Left ventricle myocardium inferior (tissue), 1 donor: ENCODE measurements at places on chromosomes 16 and 17. TPM values are rescaled to one million over a fixed set of nuclear protein-coding genes. Genes with fewer than 3 reads are reported as not detected.
A peak's percentile ranks its signal among the peaks of the same experiment; 100 is the strongest.

Gene SLC5A10
- not detected for total RNA-seq

Gene KRTAP9-4
- total RNA-seq = not detected

Gene BCAR1
- total RNA-seq = 82.8 TPM

DNA sequence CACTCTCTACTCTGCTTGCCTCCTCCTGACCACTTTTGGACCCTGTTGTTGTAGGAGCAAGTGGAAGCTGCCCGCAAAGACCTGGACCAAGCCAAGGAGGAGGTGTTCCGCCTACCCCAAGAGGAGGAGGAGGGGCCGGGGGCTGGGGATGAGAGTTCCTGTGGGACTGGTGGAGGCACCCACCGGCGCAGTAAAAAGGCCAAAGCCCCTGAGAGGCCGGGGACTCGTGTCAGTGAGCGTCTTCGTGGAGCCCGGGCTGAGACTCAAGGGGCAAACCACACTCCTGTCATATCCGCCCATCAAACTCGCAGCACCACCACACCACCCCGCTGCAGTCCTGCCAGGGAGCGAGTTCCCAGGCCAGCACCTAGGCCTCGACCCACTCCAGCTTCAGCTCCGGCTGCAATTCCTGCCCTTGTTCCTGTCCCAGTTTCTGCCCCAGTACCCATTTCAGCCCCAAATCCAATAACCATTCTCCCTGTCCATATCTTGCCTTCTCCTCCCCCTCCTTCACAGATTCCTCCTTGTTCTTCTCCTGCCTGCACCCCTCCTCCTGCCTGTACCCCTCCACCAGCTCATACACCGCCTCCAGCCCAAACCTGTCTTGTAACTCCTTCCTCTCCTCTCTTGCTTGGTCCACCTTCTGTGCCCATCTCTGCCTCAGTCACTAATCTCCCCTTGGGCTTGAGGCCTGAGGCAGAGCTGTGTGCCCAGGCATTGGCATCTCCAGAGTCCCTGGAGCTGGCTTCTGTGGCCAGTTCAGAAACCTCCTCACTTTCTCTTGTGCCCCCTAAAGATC, 11.0 kb upstream of the PHKG2 start:
- DNase-seq = no peak

DNA sequence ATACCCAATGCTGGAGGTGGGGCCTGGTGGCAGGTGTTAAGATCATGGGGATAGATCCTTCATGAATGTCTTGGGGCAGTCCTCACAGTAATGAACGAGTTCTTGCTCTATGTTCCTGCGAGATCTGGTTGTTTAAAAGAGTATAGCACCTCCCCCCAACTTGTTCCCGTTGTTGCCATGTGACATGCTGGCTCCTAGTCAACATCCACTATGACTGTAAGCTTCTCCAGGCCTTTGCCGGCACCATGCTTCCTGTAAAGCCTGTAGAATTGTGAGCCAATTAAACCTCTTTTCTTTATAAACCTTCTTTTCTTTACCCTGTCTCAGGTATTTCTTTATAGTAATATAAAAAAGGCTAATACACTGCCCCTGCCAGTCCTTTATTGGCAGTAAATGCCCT, 33.3 kb downstream of the RANBP10 start:
- DNase-seq = peak; percentile 23

DNA sequence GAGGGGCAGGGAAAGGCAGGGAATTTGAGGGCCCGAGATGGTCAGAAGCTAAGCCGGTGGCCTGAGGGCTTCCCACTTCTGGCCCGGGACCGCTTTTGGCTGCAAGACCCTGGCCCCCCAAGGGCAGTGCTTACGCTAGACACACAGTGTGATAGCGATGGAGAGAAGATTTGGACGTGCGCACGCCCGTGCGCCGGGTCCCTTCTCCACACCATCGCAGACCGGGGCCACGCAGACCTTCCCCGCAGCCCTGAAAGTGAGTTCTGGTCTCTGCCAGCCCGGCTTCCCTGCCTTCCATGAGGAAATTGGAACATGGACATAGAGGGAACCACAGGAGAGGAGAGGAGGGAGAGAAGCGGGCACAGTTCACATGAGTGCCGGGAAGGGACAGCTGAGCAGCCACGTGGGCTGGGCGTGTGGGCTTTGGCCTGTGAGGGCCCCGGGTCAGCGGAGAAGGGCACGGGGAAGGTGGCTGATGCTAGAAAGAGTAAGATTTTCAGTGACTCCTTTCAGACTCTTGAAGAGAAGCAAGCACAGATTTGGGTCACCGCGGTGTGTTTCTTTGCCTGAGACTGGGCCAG, 23.8 kb downstream of the ZFPM1 start:
- no peak for DNase-seq

DNA sequence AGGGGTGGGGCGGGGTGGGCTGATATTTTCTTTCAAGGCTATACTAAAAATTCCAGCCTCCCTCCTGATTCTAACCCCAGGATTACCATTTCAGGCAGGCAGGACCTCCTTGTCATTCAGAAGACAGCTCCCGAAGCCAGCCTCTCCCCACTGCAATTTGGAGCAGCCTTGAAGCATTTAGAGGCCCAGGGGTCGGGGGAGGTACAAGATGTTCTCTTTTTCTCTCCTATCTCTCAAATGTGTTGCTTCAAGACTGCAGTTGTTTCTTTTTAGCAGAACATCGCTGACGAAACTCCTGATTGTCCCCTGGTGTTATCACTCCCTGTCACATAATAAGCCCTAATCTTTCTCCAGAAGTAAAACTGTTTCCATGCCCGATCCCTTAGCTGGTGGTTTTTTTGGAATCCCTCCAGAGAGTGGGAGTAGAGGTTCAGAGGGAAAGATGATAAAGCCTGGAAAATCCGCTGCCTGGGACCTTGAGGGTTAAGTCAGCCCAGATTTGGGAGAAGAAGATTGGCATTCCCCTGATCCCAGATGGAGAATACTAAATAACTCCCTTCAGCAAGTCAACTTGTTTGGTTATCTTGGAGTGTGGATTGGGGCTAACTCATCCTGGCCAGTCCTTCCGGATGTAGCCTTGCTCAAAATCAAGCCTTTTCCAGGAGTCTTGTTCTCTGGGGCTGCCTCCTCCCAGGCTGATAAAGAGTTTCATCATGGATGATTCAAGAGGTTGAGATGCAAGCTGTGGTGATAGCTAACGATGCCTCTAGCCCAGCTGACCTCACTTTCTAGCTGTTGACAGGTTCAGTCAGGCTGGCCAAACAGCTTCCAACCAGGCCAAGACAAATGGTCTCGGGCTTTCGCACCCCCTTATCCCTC, 71.3 kb downstream of the SOX9 start:
- DNase-seq = peak; percentile 65

DNA sequence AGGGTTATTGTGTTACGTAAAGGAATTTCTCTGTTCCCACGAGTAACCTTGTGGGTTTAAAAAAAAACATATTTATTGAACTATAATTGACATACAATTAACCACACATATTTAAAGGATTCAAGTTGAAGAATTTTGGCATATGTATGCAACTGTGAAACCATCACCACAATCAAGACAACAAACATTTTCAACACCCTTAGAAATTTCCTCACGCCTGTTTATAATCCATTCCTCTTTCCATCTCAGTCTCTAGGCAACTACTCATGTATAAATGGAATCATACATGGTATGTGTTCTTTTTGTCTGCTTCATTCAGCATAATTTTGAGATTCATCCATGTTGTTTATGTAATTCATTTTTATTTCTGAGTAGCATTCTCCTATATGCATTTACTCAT, 104.0 kb downstream of the MRTFB start:
- no peak for DNase-seq

DNA sequence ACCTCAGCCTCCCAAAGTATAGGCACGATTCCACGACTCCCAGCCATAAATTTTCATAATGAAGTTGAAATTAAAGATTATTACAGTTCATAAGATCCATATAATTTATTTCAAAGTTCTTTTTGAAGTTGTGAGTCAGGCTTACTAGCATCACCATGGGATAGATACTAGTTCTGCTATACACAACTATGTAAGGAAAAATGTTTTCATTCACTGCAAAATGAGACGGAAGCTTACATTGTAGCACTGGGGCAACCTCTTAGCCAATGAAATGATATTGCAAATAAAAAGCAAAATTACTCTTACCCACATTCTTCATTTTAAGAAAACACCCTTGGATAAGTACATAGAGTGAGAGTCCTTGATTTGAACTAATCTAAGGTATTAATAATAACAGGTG, 18.8 kb upstream of the MARCHF10 start:
- DNase-seq = no peak
